ENCODE measurements at places on chromosomes 4 and X.

- DNase-seq, result no peak
Observed at GRCh38 chrX:32408389-32408788, 803.0 kb downstream of the DMD start.

- no peak for DNase-seq
Observed at GRCh38 chr4:185323606-185324005, 72.1 kb downstream of the LRP2BP start.

DNA sequence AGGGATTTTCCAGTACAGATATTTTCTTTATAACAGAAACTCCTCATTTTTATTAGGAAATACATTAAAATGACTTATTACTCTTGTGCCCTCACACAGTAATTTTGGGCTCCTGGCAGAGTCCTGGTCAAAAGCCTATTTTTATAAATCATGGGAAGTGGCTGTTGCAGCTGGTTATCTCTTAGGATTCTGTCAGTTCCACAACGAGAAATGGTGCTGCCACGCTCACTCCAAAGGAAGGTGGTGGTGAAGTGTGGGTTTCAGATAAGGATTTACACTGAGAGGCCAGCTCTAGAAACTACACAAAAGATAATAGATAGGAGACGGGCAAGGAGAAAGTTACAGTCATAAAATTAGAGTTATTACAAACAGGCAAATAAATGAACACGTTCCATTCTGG lies 159.2 kb upstream of the FAM241A start:
- no peak for DNase-seq

- no peak for DNase-seq
Observed at GRCh38 chrX:138946926-138947325, 235.4 kb upstream of the FGF13 start.

GRCh38 chr4:140621161-140621560 lies 52.4 kb upstream of the UCP1 start:
- no peak for DNase-seq

DNA sequence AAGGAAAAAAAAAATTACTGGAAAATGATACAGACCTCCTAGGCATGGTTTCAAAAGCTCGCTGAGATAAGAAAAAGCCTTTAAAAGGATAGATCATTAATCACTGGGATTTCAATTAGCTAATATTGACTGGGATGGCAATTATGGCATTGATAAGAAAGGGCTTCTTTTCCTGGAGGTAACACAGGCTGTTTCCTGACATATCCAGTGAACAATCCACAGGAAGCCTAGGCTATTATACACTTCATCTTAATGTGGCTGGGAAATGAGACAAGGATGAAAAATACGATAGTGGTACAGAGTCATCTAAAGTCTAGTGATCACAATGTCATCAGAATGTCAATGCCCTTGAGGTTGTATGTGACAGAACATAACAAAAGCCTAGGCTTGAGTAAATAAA lies 1579.3 kb downstream of the C4orf33 start:
- no peak for DNase-seq

DNA sequence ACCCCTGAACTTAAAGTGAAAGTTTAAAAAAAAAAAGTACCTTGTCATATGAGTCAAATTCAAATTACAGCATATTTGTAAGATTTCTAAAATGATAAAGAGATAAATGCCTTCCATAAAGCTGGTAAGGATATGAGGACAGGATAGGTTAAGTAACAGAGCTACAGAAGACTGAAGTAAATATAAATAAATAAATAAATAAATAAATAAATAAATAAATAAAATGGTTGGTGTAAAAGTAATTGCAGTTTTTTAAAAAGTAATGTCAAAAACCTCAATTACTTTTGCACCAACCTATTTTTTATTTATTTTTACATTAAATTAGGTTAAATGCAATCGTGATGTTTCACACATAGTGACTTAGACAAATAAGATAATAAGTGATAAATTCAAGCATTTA lies 62.2 kb downstream of the UGT2A2 start:
- no peak for DNase-seq

DNA sequence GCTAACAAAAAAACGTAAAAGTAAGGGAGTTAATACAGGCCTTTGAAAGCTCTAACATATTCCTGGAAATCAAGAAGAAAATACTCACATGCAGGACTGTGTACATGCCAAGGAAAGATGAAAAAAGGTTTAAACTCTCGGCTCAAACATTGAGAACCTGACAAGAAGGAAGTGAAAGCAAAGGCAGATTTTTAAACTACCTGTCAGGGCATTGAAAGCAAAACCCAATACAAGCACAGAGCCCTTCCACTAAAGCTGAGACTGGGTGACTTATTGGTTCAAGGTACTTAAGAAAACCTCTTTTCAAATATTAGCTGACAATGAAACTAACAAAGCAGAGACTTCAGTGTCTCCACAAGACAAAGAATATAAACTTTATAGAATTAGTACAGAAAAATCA lies 313.0 kb upstream of the GRID2 start:
- no peak for DNase-seq

DNA sequence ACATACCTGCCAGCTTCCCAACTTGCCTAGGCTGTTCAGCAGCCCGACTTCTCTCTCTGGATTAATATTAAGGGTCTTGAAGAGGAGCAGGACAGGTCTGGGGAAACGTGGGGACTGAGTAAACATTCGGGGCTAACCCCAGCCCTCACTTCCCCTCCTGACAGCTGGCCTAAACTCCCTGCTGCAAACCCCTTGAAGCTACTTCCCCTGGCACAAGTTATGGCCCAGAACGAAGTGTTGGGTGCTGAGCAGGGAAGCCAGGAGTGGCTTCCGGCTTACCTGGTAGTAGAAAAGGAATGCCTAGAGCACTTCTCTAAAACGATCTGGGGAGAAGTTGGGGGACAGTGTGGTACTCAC lies 200.0 kb downstream of the BCOR start:
- DNase-seq, result no peak

GRCh38 chrX:69182818-69183380 lies 17.6 kb upstream of the PJA1 start:
- no peak for DNase-seq

Data from stimulated activated CD4-positive, alpha-beta T cell treated with anti-CD3 and anti-CD28 coated beads, Interleukin-1b, Interleukin-23, amount 100 ng/mL, for 24 hours (primary cell).